Right cardiac atrium (tissue), 5 donors: ENCODE measurements at places on chromosomes 11 and 22.
A peak's percentile ranks its signal among the peaks of the same experiment; 100 is the strongest.

DNA sequence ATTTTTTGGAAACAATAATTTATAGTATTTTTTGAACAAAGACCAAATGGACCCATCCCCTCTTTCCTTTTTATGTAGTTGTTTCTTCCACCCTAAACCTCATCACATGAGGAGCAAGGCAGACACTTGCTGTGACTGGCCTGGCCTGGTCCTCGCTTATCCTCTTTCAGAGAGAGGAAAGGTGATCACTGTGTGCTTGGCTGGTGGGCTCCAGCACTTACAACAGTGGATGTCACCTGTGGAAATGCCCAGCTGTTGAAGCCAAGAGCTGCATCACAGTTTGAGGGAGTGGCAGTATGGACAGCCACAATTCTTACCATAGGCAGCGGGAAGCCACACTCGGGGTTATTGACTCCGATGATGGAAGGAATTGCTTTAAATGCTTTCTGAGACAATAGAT, 185.7 kb downstream of the BCR start:
- DNase-seq: no peak

GRCh38 chr11:11108026-11108425, 245.0 kb downstream of the CSNK2A3 start:
- DNase-seq: no peak

DNA sequence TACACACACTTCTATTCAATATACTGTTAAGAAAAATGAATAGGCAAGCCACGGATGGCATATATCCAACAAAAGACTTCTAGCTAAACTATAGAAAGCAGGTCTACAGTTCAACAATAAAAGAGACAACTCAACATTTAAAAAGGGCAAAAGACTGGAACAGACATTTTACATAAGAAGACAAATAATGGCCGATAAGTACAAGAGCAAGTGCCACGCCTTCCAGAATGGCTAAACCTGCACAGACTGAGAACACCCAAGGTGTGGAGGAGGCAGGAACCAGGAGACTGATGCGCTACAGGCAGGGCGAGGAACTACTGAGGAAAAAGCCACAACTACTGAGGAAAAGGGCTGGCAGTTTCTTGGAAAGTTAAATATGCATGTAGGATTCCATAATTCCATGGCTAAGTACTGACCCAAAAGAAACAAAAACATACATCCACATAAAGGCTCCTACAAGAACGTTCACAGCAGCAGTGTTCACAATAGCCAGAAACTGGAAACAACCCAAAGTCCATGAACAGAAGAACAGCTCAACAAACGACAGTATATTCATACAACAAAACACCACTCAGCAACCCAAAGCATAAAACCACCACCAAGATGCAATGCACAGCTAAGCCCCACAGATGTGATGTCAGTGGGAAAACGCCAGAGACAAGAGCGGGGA, 9.6 kb upstream of the MOB2 start:
- DNase-seq: no peak

DNA sequence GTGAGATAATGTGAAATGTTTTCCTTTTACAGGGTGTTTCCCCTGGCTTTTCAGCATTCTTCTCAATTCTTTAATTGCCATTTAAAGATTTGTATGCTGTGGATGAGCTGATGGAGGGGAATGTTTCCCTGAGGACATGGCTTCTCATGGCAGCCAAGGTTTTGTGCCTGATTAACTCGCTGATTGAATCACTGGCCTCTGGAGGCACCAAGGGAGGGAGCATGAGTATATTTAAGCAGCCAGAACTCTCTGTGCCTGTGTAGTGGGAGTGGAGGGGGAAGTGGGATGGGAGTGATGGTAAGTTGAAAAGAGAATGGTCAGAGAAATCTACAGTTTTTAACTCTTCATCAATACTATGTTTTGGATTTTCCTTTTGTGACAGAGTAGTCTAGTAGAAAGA, 88.7 kb downstream of the STIM1 start:
- DNase-seq: no peak

DNA sequence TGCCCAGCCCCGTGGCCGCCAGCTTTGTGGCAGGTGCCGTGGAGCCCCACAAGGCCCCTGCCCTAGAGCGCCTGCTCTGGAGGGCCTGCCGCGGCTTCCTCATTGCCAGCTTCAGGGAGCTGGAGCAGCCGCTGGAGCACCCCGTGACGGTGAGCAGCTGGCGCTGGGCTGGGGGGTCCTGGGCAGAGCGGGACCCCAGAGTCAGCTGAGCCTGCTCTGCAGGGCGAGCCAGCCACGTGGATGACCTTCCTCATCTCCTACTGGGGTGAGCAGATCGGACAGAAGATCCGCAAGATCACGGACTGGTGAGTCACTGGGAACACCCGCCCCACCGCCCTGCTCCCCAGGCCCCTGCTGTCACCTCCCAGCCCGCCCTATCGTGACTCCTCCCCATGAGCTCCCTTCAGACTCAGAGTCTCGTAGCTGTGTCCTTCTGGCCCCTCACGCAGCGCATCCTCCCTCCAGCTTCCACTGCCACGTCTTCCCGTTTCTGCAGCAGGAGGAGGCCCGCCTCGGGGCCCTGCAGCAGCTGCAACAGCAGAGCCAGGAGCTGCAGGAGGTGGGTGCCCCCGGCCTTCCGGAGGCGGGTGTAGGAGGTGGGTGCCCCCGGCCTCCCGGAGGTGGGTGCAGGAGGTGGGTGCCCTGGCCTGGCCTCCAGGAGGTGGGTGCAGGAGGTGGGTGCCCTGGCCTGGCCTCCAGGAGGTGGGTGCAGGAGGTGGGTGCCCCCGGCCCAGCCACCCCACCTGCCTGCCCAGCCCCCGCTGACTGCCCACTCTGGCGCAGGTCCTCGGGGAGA, 4.7 kb downstream of the TCIRG1 start:
- DNase-seq: peak; percentile 37

GRCh38 chr11:130426837-130427341, 1.5 kb downstream of the ADAMTS8 start:
- DNase-seq: no peak

GRCh38 chr11:46235777-46236688, 41.4 kb upstream of the CREB3L1 start:
- no peak for DNase-seq
